ENCODE measurements at places on chromosomes 7 and 10. TPM values are rescaled to one million over a fixed set of nuclear protein-coding genes. Genes with fewer than 3 reads are reported as not detected.
A peak's percentile ranks its signal among the peaks of the same experiment; 100 is the strongest.

DNA sequence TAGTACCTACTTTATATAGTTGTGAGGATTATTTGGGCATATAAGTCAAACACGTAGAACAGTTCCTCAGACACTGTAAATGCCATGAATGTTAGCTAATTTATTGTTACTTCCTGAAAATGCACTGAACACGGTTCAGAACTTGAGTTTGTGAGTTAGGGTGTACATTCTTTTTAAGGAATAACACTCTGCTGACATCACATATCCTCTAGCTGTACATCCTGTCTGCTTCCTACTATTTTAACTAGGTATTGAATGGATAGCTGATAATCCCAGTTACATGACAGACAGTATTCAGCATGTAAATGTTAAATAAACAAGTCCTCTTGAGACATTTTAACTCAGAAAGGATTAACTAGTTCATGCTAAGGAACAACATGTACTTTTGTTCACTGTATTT, 16.0 kb downstream of the SAMD8 start:
- no peak for DNase-seq

DNA sequence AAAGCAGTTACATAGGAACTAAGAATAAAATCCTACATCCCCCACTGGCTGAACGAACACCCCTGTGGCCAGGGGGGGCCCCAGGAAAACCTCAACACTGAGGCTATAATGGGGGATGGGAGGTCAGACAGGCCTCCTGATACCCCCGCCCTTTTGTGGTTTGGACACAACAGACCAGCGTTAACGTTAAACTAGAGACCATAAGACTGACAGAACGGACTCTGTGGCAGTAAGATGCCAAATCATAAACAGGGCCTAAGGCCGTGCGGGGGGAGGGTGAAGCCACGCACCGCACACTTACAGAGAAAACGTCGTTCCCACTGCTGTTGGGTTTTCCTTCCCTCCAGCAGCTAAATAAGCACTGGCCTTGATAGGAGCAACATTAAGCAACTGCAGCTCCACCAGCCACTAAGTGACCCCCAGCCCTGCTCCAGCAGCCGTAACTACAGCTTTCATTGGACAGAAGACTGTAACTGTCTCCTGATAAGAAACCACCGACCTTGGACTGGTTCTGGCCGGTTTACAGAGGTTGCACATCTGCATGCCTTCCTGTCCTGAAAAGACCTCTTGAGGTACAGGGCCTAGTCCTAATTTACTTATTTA, 3.4 kb upstream of the PPP2R2D start:
- DNase-seq: no peak

DNA sequence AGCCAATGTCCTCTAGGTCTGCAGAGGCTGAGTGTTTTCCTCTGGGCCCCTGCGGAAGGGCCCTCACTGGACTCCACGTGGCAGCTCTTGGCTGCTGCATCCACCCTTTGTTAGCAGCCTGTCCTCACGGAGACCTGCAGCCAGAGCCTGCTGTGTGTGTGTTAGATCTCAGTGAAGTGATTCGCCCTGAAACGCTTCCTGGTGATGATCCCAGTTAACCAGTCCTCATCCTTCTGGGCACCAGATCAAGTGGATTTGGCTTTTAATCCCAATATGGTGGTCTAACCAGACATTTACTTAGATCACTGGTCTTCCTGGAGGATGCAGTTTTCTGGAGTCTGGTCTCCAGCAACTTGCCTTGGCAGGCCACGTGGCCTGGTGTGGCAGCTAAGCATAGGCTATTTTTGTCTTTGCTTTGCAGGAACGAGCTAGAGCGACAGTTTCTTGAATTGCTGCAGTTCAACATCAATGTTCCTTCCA, 39.5 kb upstream of the GJD4 start:
- DNase-seq: no peak

- DNase-seq: no peak
Observed at GRCh38 chr7:149850007-149850594, 11.9 kb downstream of the ZNF862 start.

GRCh38 chr7:18128846-18129245, 101.2 kb upstream of the PRPS1L1 start:
- no peak for DNase-seq

DNA sequence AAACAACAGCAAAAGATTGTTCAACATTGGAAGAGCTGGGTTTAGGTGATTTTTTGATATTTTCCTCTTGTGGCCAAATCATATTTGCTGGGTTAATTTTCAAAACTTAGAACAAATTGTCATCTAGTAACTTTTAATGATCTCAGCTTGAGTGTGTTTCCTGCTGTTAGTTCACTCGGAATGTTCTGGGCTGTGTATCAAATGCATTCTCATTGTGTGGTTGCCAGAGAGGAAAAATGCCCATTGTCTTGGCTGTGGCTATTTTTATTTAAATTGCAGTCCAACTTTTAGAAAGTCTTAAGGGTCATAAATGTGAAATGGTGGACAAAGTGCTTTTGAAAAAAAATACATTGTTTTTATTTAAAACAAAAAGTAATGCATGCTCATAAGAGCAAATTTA, 542.0 kb downstream of the TNS3 start:
- no peak for DNase-seq

- DNase-seq: peak; percentile 67
Observed at GRCh38 chr10:93816123-93816747, 58.5 kb downstream of the LGI1 start.

DNA sequence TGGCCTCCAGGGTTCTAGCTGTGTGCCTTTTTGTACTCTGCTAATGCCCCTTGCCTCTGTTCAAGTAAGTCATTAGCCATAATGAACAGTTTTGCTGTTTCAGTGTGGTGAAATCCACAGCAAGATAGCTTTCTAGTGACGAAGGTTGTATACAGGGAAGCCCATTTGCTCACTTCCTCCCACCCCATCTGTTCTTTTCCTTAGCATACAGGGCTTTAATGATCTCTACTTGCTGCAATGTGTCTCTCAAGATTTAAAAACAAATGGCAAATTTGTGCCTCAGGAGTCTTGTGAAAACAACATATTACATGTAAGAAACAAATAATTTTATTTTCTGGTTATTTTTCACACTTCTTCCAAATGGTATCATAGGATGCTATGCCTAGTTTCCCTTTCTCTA, 243.2 kb downstream of the CDK14 start:
- DNase-seq: no peak

- no peak for DNase-seq
Observed at GRCh38 chr10:70368774-70369482, 13.5 kb downstream of the LRRC20 start.

DNA sequence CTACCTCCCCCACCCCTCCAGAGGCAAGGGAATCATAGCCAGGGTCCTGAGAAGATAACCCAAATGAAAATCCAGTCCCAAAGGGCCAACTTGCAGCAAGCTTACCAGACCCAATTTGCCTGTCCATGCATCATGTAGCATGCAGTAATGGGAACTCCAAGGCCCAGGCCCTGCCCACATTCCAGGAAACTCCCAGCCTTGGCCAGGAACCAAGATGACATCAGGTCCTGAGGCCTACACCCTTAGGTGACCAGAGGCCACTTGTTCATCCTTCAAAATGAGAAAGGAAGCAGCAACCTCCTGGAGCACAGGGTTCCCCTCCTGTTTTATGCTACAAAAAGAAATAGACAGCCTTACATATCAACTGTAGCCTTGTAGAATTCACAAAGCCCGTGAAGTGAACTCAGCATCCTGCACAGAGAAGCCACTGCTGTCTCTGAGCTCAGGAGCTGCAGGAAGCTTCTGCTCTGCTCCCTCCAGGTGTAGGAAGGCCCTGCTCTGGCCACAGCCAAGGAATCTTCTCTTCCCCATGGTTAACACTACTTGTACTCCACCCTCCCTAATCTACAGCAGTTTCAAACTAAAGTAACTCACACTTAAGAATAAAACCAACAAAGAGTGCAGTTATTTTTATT, 30.3 kb upstream of the GRB10 start:
- peak; percentile 66 for DNase-seq

DNA sequence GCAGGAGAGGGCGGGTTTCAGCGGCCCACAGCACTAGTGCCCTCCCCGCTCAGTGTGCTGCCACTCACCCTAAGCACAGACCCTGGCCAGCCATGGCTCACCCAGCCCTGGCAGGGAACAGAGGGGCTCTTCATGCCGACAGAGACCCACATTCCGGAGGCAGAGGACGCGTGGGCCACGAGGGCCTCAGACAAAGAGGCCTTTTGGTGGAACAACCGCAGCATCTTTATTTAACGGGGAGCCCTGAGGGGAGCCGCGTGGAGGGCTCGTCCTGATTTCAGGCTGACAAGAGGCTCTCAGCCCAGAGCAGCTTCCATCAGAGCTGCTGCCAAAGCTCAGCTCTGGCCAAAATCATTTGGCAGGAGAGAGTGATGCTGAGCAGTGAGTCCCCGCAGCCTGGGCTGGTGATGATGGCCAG, 127.8 kb downstream of the SH3PXD2A start:
- DNase-seq: no peak

GRCh38 chr7:96547371-96547811, 162.3 kb downstream of the SEM1 start:
- no peak for DNase-seq

DNA sequence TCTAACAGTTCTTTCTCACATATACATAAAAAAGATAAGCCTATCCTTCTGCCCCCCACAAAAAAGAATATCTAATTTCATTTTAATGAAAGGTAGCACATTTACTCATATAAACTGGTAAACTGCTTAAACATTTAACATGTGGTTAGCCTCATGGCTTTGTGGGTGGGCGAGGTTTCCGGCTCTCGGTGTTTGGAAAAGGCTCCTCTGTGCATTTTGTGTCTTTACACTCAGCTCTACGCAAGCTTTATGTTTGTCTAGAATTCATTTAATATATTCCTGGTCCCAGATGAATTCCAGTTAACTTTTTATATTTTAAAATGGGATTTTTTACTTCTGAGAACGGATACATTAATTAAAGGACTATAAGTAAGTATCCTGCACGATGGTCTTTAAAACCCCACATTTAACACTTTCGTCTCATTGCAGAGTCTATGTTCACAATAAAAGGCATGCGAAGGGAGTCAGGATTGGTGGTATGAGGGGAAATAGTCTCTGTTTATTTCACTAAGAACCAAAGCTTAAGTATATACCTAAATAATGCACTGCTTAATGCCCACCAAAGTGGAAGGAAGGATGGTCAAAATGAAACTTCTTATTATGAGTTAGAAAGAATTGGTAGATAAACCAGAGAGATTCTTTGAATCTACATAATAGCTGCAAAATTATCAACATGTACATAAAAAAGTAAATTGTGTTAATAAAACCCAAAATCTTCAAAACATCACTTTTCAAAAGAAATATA, 197.2 kb downstream of the CRPPA start:
- no peak for DNase-seq

GRCh38 chr10:122461729-122462532, 578 bp downstream of the HTRA1 start:
- no peak for DNase-seq

DNA sequence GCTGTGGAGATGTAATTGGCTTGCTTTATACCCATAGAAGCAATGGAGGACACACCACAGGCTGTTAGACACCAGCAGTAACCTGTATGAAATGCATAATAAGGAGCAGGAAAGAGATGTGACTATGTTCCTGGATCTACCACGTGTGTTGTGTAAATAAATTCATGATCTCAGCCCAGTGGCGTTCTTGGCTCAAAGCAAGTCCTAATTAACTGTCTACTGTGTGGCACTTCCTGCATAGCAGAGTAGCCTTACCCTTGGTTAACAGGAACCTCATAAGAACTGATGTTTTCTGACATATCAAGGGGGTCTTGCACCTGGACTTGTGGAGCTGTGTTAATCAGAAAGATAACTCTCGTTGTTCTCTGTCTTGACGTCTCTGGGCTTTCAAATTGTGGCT, 25.7 kb upstream of the FAM180A start:
- DNase-seq: no peak

DNA sequence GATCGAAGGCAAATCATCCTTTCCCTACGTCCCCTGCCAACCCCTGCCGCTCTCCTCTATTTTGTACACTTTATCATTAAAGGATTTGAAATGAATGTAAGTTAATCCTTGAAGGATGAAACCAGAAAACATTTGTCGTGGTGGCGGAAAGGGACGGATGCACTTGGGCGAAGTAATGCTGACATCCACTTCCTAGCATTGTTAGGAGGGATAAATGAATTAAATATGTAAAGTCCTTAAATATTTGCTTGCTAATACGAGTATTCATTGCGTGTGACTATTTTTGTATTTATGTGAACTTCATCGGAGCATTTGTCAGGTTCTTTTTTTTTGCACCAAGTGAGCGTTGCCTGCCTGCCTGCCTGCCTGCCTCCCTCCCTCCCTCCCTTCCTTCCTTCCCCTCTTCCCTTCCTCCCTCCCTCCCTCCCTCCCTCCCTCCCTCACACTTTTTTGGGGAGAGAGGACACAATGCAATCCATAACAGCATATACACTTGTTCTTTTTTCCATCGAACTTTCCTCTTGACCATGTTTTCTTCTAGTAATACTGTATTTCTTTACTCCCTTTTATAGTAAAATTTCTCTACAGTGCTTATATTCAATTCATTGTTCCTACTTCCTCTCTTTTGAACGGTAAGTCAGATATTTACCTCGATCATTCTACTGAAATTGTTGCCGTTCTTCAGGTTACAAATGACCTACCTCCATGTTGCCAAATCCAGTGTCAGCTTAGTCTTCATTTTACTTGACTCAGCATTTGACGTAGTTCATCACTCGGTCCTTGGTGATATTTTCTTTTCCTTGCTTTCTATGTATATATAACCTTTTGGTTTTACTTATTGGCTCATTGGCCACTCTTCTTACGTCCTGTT, 831 bp downstream of the CCDC7 start:
- no peak for DNase-seq

- DNase-seq: no peak
Observed at GRCh38 chr10:30705101-30705624, 75.6 kb upstream of the LYZL2 start.

DNA sequence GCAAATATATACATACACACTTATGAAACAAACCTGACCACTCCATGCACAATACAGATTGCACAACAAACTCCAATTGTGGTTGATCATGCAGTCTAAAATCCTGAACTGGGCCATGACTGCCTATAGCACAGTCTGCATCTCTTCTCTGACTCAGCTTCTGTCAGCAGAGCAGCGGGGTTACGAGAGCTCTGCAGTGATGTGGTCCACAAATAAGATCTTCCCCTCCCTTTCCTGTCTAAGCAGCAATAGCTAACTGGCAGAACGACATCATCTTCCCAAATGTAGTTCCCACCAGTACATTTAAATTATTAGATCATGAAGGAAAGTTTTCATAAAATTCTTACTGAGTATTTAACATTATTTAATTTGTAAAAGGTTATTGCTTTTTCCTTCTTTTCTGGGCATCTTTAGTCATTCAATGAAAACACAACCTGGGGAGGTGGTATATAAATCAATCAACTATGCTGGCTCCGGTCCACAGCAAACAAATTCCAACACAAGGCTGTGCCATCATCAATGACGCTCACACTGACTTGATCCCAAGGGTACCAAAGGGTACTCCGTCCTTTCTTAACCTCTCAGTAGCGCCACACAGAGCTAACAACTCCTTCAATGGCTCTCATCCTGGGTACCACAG, 17.1 kb downstream of the ARHGAP21 start:
- no peak for DNase-seq

Gene PWWP2B
- 12.4 TPM for polyA plus RNA-seq

Gene ADIRF
- 20.8 TPM for polyA plus RNA-seq

Gene CCZ1B
- polyA plus RNA-seq: 51.2 TPM

Gene AKR1C3
- polyA plus RNA-seq: 52.2 TPM

Gene HTRA1
- polyA plus RNA-seq: 179 TPM

Gene PRR15
- polyA plus RNA-seq: 4.7 TPM

Gene TMEM26
- polyA plus RNA-seq: 5.2 TPM

Gene GNB2
- 236 TPM for polyA plus RNA-seq

Gene PRSS37
- 0.21 TPM for polyA plus RNA-seq

Gene ZNF365
- 0.50 TPM for polyA plus RNA-seq

Gene HYCC1
- 20.1 TPM for polyA plus RNA-seq

Gene STEAP4
- 0.14 TPM for polyA plus RNA-seq

Gene PAPOLB
- 0.06 TPM for polyA plus RNA-seq

Data from renal pelvis (tissue), 12 donors.